ENCODE measurements at places on chromosomes 13 and 19. TPM values are rescaled to one million over a fixed set of nuclear protein-coding genes. Genes with fewer than 3 reads are reported as not detected.

DNA sequence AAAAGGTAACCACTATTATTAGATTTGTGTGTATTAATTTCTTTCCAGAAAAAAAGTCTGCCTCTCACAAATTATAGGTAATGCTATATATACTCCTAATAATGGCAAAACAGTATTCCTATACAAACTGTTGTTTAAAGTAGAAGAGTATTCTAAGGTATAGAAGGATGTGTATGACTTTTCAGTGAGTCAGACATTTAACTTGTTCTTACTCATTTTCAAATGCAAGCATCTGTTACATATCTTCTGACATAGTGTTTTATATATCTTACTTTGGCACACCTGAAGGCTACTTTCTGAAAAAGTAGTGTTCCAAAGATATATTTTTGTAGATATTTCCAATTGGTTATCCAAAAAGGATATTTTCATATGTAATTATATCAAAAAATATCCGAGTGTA is 3.5 kb upstream of the SLITRK5 start:
- no peaks in the 10 kb centered on the region for H3K36me3 ChIP-seq
- H3K4me3 ChIP-seq: no peak overlapping the region
- DNase-seq: no peak
- peaks cover 11% of the 10 kb centered on the region for H3K27me3 ChIP-seq
- peaks cover 20% of the 10 kb centered on the region for H3K4me1 ChIP-seq

DNA sequence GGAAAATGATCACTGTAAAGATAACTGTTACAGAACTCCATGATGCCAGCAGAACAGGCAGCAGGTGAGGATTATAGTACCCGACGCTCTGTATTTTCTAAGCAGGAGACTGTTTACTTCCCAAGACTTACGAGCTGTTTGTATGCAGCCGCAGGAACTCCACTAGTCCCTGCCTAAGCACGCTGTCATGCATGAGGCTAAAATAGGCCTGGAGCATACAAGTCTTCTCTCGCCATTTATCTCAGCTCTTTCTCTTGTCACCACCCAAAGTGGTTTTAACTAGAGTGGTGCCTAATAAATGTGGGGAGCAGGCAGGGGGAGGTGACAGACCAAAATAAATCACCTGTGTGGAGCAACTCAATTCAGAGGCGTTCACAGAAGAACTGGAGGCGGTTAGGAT is 175.8 kb downstream of the TDRD3 start:
- no peaks in the 10 kb centered on the region for H3K27me3 ChIP-seq
- H3K36me3 ChIP-seq: no peaks in the 10 kb centered on the region
- H3K4me1 ChIP-seq: no peaks in the 10 kb centered on the region
- H3K4me3 ChIP-seq: no peak overlapping the region
- DNase-seq: no peak

DNA sequence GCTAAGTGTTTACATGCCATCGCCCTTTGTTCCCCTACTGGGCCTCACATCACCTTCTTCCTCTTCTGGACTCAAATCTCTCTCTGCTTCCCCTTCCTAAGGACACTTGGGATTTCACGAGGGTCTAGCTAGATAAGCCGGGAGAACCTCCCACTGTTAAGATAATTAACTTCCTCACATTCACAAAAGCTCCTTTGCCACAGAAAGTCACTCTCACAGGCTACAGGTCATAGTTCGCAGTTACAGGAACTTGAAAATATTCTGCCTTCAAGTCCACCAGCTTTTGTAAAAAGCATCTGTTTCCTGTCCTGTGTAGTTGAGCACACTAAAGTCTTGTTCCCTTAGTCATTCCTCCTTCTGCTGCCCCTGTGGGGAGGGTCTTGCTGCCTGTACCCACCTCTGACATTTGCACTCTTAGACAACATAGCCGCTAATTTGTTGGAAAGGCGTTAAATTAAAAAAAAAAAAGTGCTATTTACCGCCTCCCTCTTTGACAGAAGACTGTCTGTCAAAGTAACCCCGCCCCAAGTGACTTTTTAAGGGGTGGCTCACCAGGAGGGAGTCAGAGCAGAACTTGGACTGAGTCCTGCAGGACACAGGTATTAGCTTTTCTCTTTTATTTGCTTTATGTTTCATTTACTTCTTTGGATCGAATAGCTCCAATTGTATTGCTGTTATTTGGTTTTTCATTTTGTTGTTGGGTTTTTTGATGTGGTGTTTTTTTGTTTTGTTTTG is 26.8 kb upstream of the CEACAM21 start:
- H3K4me1 ChIP-seq: peaks cover 15% of the 10 kb centered on the region

DNA sequence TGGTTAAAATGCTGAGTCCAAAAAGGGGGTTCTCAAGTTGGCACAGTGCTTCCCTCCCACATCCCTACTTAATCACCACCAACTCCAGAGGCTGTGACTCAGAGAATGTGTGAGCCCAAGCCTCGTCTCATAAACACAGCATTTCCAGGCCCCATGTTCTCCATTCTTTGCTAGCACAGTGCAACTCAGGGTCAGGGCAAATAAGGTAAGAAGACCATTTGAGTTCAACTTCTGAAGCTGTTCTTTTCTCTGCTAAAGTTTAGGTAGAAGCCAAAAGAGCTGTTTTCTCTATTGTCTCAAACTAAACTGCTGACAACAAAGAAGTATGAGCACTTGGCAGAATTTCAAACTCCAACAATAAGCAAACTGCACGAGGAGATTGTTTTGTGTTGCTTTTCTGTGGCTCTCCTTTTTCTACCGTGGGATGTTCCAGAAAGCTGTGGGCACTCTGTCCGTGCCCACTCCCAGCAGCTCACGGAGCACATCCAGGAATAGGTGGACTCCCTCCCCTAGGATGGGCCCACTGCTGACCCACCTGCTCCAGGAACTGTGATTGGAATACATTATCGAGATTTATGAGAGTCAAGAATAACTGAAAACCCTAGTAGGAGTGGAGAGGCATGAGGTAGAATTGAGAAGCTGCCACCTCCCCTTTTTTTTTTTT is 494.3 kb downstream of the COG6 start:
- no peaks in the 10 kb centered on the region for H3K27me3 ChIP-seq
- no peaks in the 10 kb centered on the region for H3K36me3 ChIP-seq
- peaks cover 31% of the 10 kb centered on the region for H3K4me1 ChIP-seq
- no peak overlapping the region for H3K4me3 ChIP-seq
- peak overlapping the region; percentile 85 for H3K27ac ChIP-seq
- no peak for DNase-seq

- H3K4me3 ChIP-seq: no peak overlapping the region
- DNase-seq: no peak
- H3K4me1 ChIP-seq: peaks cover 21% of the 10 kb centered on the region
Observed at GRCh38 chr13:45468635-45469034, 3.9 kb downstream of the COG3 start.

SOX21 gene
- total RNA-seq: not detected

DNA sequence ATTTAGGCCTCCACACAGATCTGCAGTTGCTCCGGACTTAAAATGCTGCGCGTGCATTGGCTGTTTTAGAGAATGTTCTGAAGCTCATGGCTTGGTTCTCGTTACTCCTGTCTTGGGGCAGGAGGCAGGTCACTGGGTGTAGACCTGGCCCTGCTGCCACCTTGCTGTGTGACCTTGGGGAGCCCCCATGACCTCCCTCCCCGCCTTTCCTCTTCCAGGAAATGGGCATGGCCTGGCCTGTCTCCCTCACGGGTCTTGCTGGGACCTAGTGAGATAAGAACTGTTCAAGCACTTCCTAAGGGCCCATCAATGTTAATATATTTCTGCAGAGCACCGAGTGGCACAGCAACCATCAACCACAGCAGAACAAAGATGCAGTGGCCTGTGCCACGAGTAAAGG is 49.4 kb downstream of the KLF2 start:
- peak overlapping the region; percentile 85 for H3K27ac ChIP-seq
- H3K36me3 ChIP-seq: peaks cover 61% of the 10 kb centered on the region
- DNase-seq: no peak
- no peaks in the 10 kb centered on the region for H3K27me3 ChIP-seq
- no peak overlapping the region for H3K4me3 ChIP-seq

DNA sequence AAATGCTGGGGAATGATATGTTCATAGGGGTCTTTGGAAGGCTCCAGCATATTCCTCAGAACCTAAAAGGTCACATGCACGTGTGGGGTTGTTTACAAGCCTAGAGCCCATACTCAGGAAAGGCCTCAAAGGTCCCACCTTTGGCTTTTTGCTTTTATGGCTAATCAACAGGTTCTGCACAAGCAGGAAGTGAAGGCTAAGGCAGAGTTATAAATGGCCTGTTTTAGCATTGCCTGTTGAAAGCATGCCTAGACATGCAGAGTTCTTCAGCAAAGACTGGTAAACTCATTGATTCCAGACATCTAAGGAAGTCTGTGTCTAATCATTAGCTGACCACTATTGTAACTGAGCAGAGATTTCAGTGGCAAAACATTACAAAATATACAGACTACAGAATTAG is 198.3 kb downstream of the KCNRG start:
- no peaks in the 10 kb centered on the region for H3K4me1 ChIP-seq
- no peak for DNase-seq
- no peaks in the 10 kb centered on the region for H3K27me3 ChIP-seq
- no peak overlapping the region for H3K27ac ChIP-seq
- H3K36me3 ChIP-seq: no peaks in the 10 kb centered on the region

DNA sequence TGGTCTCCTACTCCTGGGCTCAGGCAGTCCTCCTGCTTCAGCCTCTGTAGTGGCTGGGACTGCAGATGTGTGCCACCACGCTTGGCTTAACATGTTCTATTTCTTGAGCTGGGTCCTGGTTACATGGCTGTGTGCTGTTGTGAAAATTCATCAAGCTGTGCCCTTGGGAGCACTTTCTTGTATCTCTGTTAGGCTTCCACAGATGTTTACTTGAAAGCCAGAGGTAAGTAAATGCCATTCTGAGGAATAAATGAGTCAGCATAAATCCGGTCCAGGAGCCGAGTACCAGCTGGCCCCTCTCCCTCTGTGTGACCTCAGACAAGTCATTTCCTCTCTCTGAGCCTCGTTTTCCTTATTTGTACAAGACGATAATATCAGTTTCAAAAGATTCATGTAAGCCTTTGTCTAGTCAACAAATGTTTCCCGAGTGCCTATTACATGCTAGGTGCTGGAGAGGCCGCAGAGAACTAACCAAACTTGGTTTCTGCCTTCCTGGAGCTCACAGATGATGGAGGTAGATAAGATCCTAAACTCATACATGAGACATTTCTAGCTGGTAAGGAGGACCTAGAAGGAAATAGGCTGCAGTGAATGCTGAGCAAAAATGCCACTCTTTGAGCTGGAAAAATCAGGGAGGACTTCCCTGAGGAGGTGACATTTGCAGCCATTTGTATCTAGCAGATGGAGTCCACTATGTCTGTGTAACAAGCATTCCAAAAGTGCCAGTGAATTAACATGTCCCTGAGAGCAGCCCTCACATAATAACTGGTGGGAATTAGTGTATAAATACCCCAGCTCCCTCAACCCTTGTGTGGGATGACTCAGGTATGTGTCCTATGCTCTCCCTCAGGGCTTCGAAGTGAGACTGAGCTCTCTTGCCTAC is 2.7 kb upstream of the RASAL3 start:
- H3K4me3 ChIP-seq: no peak overlapping the region
- H3K36me3 ChIP-seq: no peaks in the 10 kb centered on the region
- no peaks in the 10 kb centered on the region for H3K27me3 ChIP-seq
- H3K27ac ChIP-seq: no peak overlapping the region
- no peak for DNase-seq

DNA sequence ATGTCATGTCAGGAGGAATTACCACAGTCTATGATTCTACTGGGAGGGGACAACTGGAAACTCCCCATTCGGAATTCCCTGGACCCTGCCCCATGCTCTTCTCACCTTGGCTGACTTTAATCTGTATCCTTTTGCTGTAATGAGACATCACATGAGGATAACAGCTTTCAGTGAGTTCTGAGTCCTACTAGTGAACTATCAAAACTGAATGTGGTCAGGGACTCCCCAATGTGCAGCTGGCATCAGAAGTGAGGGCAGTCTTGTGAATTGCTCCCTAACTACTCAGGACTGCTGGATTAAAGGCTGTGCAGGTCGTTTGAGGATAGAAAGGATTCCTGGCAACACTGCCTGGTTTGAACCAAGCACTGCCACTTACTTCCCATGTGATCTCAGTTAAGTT is 15.2 kb downstream of the SIGLEC7 start:
- H3K4me3 ChIP-seq: no peak overlapping the region
- no peaks in the 10 kb centered on the region for H3K27me3 ChIP-seq
- H3K36me3 ChIP-seq: no peaks in the 10 kb centered on the region
- H3K4me1 ChIP-seq: no peaks in the 10 kb centered on the region

GRCh38 chr19:3108775-3109174 is 14.6 kb downstream of the GNA11 start:
- H3K4me3 ChIP-seq: no peak overlapping the region
- H3K27ac ChIP-seq: no peak overlapping the region
- H3K36me3 ChIP-seq: no peaks in the 10 kb centered on the region
- no peak for DNase-seq

GRCh38 chr19:17942582-17943273 is 9.9 kb downstream of the CCDC124 start:
- no peak overlapping the region for H3K27ac ChIP-seq
- H3K4me1 ChIP-seq: no peaks in the 10 kb centered on the region
- no peaks in the 10 kb centered on the region for H3K36me3 ChIP-seq
- no peaks in the 10 kb centered on the region for H3K27me3 ChIP-seq

PRODH2 gene
- not detected for total RNA-seq

IGSF23 gene
- total RNA-seq: not detected

PSG3 gene
- total RNA-seq: not detected

DNA sequence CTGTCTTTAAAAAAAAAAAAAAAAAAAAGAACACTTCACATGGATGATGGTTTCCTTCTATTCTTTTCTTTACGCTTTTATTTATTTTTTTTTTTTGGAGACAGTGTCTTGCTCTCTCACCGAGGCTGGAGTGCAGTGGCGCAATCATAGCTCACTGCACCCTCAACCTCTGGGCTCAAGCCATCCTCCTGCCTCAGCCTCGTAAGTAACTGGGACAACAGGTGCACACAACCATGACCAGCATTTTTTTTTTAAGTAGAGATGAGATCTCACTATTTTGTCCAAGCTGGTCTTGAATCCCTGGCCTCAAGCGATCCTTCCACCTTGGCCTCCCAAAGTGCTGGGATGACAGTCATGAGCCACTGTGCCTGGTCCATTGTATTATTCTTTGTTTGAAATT is 24.3 kb downstream of the ANKRD27 start:
- H3K36me3 ChIP-seq: peaks cover 77% of the 10 kb centered on the region
- no peak overlapping the region for H3K27ac ChIP-seq
- DNase-seq: no peak
- H3K4me3 ChIP-seq: no peak overlapping the region

- no peaks in the 10 kb centered on the region for H3K27me3 ChIP-seq
- no peak for DNase-seq
- peaks cover 22% of the 10 kb centered on the region for H3K36me3 ChIP-seq
- H3K27ac ChIP-seq: no peak overlapping the region
Observed at GRCh38 chr19:45306040-45306439, 16.6 kb downstream of the CKM start.

THSD8 gene
- total RNA-seq: not detected

COL5A3 gene
- total RNA-seq: 47.3 TPM

DNA sequence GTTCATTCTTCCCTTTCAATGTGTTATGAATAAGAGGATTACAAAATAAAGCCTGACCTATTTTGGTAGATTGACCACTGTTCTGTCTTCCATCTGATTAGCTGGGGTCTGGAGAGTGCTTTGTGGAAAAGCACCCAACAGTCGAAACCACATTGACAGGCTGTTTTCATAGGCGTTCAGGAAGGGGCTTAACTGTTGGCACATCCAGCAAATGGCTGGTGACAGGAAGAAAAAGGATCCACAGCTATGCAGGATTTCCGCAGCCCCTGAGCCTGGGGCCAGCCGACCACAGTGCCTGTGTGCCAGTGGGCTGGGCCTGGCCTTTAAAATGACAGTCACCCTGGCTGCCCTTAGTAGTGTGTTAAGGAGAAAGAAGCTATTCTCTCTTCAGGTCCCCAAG is 113.3 kb downstream of the SIPA1L3 start:
- H3K27ac ChIP-seq: no peak overlapping the region
- no peaks in the 10 kb centered on the region for H3K36me3 ChIP-seq
- H3K27me3 ChIP-seq: no peaks in the 10 kb centered on the region
- H3K4me1 ChIP-seq: peaks cover 12% of the 10 kb centered on the region

ARRDC5 gene
- 0.44 TPM for total RNA-seq

ZNF625 gene
- 11.6 TPM for total RNA-seq

DNAAF3 gene
- total RNA-seq: 1.2 TPM

Measured in tibial nerve (tissue), 4 donors.